ENCODE measurements at places on chromosomes 13 and 19.

DNA sequence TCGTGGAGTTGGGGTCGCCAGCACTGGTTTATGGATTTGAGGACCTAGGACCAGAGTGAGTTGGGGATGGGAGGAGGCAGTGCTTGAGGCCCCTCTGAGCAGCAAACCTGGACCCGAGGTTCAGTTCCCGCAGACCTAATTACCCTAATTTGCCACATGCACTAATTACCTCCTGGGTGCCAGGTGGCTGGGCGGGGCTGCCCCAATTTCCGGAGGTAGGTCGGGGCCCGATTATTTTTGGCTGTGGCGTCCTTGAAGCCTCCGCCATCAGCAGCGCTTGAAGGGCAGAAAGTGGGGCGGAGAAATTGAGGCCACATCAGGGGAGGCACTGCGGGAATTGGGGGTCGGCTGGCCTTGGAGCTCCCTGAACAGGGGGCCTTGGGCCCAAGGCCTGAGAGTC, 5.9 kb upstream of the HOMER3 start:
- no peak for DNase-seq

DNA sequence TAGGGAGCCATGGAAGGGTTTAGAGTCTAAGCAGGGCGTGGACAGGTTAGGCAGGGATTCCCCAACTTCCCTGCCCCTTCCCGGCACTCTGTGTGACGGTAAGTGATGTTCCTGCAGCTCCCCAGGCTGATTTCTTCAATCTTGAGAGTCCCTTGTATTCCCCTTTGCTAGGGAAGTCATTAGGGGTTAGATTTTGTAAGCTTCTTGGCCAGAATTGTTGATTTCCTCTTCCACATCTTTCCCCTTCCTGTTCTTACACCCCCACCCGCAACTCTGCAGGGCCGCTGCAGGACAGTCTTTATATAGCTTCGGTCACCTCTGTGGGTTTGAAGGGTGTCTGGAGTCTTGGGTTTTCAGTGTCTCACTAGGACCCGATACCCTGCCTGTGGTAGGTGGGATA, 10.6 kb upstream of the ADGRE1 start:
- no peak for DNase-seq

GRCh38 chr19:5711025-5711424, 8.9 kb downstream of the LONP1 start:
- no peak for DNase-seq

DNA sequence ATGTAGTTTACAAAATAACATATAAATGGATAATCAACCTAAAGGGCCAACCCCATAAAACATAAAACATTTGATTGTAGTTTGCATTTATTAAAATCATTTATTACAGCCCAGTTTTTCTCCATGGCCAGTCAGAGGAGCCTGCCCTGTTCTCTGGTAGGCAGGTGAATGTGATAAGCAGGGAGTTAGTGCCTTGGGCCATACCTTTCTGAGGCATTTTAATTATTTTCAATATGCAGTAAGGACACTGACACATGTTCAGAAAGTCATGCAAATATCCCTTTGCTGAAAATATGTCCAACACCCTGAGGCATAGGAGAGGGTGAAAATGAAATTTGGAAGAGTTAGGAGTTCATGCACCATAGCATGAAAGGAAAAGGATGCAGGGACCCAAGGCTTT, 242.6 kb upstream of the EDNRB start:
- DNase-seq = no peak

- DNase-seq = no peak
Observed at GRCh38 chr13:101875717-101876393, 423.4 kb downstream of the ITGBL1 start.

DNA sequence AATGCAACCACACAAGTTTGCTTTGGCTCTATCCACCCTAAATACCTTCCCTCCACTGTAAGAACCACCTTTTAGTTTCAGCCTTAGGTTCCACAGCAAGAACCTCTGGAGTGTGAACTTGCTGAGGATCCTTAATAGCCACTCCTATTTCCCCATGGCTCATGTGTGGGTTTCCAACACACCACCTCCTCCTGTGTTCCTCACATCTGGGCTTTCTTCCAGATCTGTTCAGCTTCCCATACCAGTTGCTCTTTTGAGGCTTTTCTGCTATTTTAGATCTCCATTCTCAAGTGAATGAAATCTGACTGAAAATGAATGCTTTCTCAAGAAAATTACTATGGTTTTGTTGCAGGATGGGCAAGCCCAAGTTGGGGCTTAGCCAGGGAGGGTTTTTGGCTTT, 104.8 kb upstream of the MIR17HG start:
- DNase-seq = no peak

DNA sequence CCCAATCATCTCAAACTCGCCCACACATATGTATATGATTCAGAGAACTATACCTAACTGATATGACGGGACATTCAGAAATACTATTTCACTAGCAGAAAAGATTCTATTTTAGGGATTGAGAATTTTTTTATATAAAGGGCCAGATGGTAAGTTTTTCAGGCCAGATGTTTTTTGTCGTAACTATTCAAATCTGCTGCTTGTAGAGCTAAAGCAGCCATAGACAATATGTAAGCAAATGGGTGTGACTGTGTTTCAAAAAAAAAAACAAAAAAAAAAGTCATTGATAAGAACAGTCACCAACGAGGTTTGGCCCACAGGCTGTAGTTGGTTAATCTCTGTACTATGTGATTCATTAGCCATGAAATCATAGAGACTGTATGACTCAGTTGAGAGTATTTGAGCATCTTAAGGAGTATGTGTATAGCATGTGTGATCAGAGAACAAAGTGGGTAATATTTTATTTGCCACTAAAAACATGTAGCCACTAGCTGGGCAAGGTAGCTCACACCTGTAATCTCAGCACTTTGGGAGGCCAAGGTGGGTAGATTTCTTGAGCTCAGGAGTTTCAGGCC, 2724.7 kb downstream of the PCDH9 start:
- no peak for DNase-seq

GRCh38 chr13:46339035-46339666, 47.9 kb downstream of the RUBCNL start:
- DNase-seq = no peak

GRCh38 chr13:35343417-35343816, 133.1 kb downstream of the MAB21L1 start:
- peak; percentile 37 for DNase-seq

GRCh38 chr19:57319869-57320179, 448 bp upstream of the ZNF543 start:
- DNase-seq = no peak

DNA sequence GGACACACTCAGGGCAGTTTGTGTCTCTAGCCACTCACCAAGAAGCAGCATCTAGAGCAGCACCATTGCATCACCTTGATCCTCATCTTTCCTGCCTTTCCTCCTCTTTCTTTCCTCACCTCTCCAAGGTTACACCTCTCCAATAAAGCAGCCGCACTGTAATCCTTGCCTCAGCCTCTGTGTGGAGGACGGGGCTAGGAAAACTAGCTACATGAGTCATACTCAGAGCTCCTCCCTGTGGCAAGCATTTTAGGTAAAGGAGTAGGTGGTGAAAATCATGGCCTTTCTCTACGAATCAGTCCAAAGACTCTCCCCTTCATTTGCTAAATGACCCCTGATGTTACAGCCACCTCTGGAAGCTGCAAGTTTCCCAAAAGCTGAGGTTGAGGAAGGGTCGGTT, 108.9 kb downstream of the DNAJC15 start:
- peak; percentile 11 for DNase-seq

- DNase-seq = no peak
Observed at GRCh38 chr13:87889254-87889653, 218.1 kb downstream of the SLITRK5 start.

DNA sequence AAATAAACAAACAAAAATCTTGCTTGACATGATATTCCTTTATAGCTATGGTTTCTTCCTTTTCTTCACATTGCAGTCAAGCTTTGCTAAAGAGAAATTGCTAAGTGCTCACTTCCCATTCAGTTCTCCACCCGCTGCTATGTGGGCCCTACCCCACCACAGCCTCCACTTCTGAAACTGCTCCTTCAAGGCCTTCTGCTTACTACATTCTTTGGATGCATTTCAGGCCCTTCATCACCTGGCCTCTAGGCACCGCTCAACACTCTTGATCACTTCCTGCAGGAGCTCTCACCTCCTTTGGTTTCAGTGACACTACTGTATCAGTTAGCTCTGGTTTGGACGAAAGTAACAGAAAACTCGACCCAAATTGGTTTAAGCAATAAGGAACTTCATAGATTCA, 72.4 kb downstream of the KLF5 start:
- DNase-seq = no peak

DNA sequence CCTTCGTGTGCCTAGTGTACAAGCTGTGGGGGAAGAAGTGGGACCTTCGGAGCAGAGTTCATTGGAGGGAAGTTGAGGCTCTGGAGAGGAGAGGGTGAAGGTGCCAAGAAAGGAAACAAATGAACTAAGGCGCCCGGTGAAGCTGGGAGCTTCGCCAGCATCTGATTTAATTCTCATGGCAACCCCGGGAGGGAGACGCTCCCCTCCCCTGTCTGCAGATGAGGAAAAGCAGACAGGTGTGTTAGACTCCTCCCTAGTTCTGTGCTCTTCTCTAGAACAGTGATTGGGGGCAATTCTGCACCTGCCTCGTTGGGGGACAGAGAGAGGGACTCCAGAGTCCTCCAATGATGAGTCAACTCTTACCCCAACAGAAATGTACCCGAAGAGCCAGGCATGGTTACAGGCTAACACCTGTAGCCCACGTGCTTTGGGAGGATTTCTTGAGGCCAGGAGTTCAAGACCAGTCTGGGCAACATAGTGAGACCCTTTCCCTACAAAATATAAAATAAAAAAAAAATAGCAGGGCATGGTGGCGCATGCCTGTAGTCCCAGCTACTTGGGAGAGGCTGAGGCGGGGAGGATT, 4.2 kb downstream of the SSC5D start:
- DNase-seq = no peak

DNA sequence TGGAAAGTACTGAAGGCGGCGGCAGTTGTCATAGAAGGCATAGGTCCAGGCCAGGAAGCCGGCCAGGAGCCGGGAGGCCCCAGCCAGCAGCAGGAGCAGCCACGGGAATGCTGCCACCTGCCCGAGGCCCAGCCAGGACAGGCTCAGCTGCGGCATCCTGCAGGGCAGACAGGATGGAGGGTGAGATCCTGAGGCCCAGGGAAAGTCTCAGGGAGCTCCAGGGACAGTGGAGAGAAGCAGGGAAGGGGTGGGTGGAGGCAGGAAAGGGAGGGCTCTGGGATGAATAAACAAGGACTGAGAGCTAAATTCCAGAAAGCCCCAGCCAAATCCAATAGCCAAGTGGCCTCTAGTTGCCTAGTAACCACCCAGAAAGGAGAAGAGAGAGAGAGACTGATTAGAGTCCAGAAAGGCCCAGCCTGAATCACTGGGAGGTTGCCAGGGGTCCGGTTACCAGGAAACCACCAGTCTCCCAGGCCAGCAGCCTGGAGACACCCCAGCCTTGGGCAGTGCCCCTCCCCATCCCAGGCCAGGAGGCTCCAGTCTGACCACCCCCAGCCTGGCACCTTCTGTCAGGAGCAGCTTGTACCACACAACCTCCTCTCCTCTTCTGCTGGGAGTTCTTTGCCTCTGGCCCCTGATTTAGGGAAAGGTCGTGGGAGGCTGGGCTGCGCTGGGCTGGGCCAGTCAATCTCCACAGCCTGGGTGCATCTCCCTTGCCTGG, 7.5 kb upstream of the OR10H5 start:
- DNase-seq = peak; percentile 81

DNA sequence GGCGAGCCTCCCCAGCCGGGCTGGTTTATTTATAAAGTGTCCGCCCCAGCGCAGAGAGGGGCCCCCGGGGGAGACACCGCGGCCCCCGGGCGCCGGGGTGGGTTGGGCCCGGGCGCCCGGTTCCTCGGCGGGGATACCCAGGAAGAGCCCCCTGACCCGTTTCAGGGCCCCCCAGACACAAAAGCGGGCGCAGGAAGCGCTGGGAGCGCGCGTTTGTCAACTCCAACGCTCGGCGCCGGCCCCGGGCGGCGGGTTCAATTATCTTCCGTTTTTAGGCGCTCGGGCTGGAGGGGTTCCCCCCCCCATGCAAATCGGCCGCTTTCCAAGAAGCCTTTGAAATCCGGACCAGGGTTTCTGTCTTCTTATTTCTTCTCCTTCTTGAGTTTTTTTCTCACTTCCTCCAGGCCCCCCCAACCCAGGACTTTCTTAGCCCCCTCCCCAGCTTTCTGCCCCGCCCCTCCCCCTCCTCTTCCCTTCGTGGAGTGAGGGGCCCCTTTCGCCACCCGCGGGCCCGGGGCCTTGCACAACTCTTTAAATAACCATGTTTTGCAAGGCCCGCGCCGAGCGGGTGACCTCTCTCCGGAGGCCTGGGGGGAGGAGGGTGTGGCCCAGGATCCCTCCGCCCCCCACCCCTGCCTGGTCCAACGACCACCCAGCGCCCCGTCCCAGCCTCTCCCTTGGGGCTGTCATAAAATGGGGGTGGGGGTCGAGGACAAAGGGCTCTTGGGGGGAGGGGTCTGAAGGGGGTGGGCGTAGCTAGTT, 935 bp downstream of the ARID3A start:
- no peak for DNase-seq

- DNase-seq = no peak
Observed at GRCh38 chr13:68272652-68273051, 1042.5 kb upstream of the PCDH9 start.

DNA sequence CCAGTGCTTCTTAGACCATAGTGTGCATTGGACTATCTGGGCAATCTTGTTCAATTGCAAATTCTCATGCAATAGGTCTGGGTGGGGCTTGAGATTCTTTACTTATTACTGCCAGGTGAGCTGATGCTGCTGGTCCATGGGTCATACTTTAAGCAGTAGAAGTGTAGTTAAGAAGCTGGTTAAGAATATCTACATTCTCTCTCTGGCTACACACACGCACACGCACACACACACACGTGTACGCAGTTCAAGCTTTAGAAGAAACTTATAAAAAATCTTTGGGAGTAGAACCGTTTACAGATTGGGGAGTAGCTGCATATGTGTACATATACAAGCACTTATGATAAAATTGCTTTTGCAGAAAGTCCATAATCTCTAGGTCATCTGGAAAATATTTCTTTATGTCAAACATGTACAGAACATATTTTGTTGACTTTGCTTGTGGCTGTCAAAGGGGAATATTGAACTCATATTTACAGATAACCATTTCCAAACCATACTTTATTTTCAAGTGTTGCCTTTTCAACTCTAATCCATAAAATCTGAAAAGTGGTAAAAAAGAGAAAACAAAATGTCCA, 99.7 kb downstream of the GPC6 start:
- no peak for DNase-seq

GRCh38 chr13:92538164-92538563, 688.4 kb upstream of the GPC6 start:
- DNase-seq = no peak

- DNase-seq = no peak
Observed at GRCh38 chr13:40790154-40790616, 774 bp downstream of the SLC25A15 start.

GRCh38 chr13:39451860-39452301, 151.1 kb downstream of the LHFPL6 start:
- DNase-seq = no peak

GRCh38 chr13:31797154-31797775, 57.9 kb downstream of the RXFP2 start:
- peak; percentile 32 for DNase-seq

GRCh38 chr13:33547035-33547434, 261.5 kb upstream of the STARD13 start:
- no peak for DNase-seq

DNA sequence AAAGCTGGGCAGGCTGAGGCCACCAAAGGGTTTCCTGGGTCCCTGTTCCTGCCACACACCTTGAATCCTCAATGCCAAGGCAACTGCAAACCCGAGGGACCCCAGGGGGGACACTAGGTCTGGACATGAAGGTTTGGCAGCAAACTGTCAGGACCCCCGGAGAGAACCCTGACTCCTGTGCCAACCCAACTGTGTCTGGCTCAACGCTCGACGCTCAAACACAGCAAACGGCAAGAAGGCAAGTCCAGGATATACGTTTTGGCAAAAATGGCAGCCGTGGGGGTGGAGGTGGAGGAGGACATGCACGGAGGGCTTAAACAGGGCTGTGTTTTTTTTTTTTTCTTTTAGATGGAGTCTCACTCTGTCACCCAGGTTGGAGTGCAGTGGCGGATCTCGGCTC, 73.0 kb downstream of the GADD45B start:
- no peak for DNase-seq
